ENCODE measurements at places on chromosomes 5 and 9.

GRCh38 chr5:74608736-74609601 is 31.6 kb downstream of the ENC1 start:
- DNase-seq, result no peak

GRCh38 chr9:126148994-126149393 is 177.6 kb upstream of the MVB12B start:
- no peak for DNase-seq

DNA sequence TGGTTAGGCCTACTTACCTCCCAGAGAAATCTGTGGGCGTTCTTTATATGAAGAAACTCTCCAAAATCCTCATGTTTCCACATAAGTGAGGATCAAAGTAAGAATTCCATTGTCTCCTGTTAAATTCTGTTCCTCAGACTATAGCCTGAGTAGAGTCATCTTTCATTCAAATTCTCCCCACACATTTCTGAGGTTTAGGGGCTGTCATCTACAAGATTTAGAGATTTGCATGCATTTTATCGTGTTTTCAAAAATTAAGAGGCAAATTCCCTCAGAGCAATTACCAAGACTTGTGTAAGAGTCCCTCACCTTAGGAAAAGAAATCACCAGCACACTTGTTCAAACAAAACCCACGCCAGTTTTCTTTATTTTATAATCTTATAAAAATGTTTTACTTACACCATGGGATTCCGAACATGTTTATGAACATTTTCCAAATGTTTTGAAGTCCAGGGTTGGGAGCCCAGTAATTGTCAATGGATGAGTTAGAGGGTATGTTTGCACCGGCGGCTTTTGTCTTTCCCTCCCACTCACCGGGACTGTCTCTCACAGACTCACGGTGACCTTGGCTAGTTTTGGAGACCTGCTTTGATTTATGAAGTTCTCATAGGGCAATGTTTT is 367.6 kb downstream of the ENC1 start:
- DNase-seq, result no peak

- DNase-seq, result no peak
Measured at GRCh38 chr9:80074439-80074838, 502.7 kb downstream of the TLE4 start.

DNA sequence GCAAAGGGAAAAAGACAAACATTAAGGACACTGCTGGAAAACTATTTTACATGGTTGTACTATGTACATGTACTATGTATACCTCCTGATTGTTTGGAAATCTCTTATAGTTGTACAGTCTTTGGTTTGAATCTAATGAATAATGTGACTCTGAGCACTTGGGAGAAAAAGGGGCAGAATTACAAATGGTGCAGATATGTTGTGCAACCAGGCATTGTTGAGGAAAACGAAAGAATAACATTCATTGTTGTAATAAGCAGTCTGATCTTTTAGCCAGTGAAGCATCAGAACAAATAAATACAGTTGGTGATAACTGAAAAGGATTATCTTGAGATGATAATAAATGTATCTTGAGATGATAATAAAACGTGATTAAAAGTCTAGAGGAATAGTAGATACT is 87.2 kb downstream of the CSNK1G3 start:
- no peak for DNase-seq

DNA sequence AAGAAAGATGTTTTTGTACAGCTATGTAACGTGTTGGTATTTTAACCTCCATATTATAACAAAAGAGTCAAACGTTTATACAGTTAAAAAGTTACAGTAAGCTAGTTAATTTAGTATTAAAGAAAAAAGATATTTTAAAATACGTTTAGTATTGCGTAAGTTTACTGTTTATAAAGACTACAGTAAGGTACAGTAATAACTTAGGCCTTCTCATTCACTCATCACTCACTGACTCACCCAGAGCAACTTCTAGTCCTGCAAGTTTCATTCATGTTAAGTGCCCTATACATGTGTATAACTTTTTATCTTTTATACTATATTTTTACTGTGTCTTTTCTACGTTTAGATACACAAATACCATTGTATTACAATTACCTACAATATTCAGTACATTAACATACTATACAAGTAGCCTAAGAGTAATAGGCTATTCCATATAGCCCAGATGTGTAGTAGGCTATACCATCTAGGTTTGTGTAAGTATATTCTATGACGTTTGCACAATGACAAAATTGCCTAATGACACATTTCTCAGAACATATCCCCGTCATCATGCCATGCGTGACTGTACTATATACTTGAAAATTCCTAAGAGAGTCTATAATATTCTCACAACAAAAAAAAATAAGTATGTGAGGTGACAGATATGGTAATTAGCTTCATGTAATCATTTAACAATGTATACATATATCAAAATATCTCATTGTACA is 33.8 kb downstream of the ERP44 start:
- DNase-seq, result no peak

- DNase-seq, result no peak
Measured at GRCh38 chr9:127741831-127742434, 6.8 kb upstream of the TOR2A start.

DNA sequence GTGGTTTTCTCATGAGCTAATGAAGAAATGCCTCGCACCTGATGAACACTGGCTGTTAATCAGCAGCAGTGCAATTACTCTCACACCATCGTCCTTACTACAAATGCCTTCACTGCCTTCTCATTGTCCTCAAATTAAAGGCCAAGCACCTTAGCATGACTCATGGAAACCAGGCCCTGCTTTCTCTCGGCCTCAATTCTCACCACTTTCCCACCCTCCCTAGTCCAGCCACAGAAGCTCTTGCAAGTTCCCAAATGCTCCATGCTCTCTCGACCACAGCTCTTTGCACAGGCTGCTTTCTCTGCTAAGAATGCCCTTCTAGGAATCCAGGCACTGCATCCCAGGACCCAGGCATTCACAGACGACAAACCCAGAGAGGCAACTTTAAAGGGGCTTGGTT is 94.6 kb upstream of the KLF4 start:
- no peak for DNase-seq

DNA sequence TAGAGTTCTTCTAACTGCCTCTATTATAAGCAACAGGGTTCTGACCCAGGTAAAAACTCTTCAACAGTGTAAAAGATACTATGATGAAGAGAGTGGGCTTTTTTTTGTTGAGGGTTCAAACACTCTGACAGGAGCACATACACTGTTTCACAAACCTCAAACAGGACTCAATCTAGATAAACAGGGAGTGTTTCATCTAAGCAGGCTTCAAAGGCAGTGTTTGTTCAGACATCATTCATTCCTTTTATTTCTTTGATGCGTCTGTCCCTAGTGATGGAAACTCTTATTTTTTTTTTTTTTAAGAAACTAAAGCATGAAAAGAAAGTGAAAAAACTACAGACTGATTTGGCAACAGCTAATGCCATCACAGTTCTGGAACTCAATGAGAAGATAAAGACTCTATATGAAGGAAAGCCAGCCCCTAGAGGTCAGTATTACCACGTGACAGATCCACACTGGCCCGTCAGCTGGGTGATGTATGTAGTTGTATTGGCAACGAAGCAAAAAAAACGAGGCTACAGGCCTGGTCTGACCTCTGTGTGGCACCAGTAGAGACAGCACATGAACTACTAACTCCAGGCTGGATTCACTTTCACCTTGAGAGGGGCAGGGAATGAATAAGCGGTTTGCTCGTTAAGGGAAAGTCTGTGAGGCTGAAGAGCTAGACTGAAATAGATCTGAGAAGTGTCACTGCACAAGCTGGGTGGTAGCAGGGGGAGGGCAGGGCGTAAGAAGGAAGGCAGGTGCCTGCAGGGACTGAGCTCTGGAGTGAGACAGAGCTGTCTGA is 172.2 kb downstream of the CCDC192 start:
- DNase-seq, result peak; percentile 20

GRCh38 chr5:25255128-25255527 is 610.4 kb upstream of the CDH10 start:
- no peak for DNase-seq

DNA sequence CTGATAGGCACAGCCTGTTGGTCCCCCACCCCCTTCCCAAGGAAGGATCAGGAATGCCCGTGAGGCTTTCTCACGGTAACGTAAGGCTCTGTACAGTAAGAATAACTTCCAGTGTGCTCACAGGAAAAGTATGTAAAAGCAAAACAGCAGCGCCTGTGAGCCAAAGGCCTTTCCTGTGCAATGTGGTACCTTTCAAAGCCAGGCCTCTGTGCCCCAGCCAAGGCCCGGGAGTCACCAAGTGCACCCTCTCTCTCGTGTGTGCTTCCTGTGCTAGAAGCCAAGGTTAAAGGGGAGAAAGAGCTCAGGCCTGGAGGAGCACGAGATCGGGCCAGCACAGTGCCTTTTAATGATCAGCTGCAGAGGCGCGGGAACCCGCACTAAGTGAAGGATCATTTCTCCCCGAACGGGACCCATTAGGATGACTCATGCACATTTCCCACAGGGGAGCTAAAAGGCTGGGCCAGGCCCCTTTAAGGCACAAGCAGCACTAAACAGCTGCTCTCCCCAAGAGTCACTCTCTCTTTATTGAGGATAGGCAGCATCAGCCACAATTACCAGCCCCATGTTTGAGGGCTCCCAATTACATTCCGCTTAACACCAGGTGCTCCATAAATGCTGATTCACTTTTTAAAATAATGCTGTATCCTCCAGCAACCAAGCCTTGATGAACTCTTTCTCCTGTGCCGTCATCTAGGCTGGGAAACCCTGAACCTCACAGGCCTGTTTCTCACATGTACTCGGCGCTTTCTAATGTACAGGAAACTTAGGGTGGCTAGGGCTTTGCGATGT is 42.8 kb downstream of the SHB start:
- no peak for DNase-seq

- peak; percentile 43 for DNase-seq
Measured at GRCh38 chr5:75050415-75050814, 1.9 kb downstream of the GCNT4 start.

DNA sequence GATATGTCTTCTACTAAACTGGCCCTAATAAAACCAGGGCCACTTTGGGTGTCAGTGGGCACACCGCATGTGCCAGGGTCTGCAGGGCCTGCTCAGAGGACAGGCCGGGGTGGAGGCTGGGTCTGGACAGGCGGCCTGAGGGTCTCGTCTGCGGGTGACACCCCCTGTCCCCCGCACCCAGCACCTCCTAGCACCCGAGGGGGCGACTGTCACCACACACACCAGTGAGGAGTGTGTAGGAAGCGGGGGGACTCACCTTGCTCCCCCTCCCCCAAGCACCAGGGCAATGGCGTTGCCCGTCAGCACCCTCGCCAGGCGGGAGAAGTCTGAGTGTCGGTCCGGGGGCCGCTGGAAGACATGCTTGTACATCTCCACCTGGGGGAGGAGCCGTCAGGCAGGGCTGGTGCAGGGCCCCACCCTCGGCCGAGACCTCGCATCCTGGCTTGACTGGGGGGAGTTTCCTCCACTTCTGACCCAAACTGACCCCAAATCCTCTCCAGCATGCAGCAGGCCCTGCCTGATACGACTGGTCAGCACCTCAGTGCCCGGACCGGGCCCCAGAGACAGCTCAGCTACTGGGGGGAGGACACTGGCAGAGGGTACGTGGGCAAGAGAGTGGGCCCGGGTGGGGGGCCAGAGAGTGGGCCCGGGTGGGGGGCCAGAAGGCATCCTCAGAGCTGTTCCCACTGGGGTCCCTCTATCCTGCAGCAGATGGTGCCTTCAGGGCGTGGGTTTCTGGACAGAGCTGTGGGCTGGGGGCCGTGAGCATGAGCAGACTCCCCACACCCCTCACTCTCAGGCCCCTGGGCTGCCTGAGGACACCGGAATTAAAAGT is 18.9 kb upstream of the NSMF start:
- no peak for DNase-seq

DNA sequence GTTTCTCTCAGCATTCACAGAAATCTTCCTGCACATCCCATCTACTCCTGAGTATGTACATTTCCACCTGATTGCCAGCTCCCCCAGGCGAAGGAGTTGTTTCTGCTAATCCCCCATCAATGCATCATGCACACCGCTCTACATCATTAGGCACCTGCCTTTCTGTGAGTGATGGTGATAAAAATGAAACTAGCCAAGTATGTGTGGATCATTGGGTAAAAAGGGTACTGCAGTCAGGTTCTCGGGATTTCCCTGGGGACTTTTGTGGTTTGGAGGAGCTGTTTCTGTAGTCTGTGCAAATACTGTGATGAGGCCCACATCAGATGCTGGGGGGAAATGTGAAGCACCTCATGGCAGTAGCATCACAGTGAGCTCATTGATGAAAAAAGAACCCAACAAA is 30.4 kb downstream of the CAMK4 start:
- DNase-seq, result peak; percentile 78

DNA sequence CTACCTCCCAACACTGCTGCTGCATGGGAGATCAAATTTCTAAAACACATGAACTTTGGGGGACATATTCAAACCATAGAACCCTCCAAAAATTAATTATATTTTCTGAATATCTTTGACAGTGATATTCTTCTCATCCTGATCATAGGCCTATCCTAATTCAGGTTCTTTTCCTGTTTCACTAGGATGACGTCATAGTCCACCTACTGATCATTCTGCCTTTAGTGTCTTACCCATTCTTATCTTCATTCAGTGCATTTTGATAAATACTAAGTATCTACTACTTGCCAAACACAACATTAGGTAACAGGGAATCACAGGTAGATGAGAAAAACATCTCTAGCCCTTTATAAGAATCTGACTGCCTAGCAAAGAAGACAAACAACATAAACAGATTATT is 179.1 kb upstream of the PRLR start:
- DNase-seq, result no peak

DNA sequence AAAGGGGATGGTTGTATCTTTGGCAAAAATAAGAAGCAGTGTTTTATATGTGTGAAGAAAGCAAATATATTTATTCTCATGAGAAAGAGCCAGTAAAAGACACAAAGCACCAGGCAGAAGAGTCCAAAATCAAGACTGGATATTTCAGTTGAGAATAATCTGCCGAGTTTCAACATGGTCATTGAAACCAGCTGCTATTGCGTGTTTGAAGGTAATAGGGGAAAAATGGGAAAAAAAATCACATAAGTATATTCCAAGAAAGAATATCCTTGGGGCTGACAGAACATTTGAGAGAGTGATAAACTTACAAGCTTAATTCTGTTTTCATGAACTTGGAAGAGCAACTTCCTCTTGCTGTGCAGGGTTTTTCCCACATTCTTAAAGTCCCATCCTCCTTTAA is 79.9 kb downstream of the ISOC1 start:
- no peak for DNase-seq

GRCh38 chr9:35226651-35227050 is 64.8 kb downstream of the UNC13B start:
- DNase-seq, result no peak

- no peak for DNase-seq
Measured at GRCh38 chr5:65017636-65018035, 248.9 kb downstream of the CWC27 start.

GRCh38 chr5:124132843-124133242 is 613.6 kb downstream of the ZNF608 start:
- DNase-seq, result no peak

DNA sequence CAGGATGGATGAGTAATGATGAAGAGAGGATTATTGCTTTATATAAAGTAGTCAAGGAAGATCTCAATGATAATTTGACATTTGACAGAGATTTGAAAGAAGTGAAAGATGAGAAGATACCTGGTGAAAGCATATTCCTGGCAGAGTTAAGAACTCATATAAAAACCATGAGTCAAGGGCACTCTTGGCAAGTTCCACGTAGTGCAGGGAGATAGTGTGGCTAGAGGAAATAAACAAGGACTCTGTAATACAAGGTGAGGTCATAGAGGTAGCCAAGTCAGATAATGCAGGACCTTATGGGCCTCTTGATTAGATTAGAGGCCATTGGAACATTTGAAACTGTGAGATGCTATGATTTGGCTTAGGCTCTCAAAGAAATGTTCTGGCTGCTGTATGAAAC is 72.3 kb downstream of the HCN1 start:
- no peak for DNase-seq

GRCh38 chr9:3511551-3511950 is 14.2 kb downstream of the RFX3 start:
- no peak for DNase-seq

GRCh38 chr5:67338421-67338820 is 141.8 kb upstream of the CD180 start:
- DNase-seq, result no peak

Measured in stimulated activated naive CD8-positive, alpha-beta T cell treated with anti-CD3 and anti-CD28 coated beads, Interleukin-15, Interleukin-2, amounts not matched to agents 100 U/mL and 50 U/mL, for 24 hours (primary cell).